ENCODE measurements at places on chromosomes 16 and 17.

- no peaks in the 10 kb centered on the region for H3K36me3 ChIP-seq
- no peak overlapping the region for H3K4me3 ChIP-seq
- peaks cover 17% of the 10 kb centered on the region for H3K4me1 ChIP-seq
- peaks cover 65% of the 10 kb centered on the region for H3K27me3 ChIP-seq
- no peak overlapping the region for H3K27ac ChIP-seq
These were observed 2.7 kb downstream of the FOXJ1 start for GRCh38 chr17:76138234-76138895.

DNA sequence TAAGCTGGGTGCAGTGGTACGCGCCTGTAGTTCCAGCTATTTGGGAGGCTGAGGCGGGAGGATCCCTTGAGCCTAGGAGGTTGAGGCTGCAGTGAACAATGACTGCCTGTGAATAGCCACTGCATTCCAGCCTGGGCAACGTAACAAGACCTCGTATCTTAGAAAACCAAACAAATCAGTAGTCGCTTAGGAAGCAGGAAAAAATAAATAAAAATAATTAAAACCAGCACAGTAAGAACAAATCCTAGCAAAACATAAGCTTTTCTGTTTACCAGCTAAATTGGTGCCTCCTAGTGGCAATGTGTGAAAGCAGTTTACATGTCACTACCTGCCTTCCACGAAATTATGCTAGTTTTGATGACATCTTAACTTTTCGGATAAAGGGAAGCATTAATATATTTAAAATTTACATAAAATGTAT, 1.3 kb downstream of the ARMC5 start:
- H3K4me1 ChIP-seq: peaks cover 21% of the 10 kb centered on the region
- H3K27ac ChIP-seq: no peak overlapping the region
- H3K4me3 ChIP-seq: no peak overlapping the region
- no peaks in the 10 kb centered on the region for H3K27me3 ChIP-seq
- peak; percentile 73 for DNase-seq

- no peak overlapping the region for H3K27ac ChIP-seq
- no peak overlapping the region for H3K4me3 ChIP-seq
- DNase-seq: peak; percentile 97
- H3K27me3 ChIP-seq: no peaks in the 10 kb centered on the region
- H3K4me1 ChIP-seq: peaks cover 6% of the 10 kb centered on the region
These were observed 128.7 kb upstream of the ZFHX3 start for GRCh38 chr16:73176577-73177013.

- H3K27ac ChIP-seq: no peak overlapping the region
- H3K36me3 ChIP-seq: no peaks in the 10 kb centered on the region
- H3K4me3 ChIP-seq: no peak overlapping the region
- DNase-seq: peak; percentile 33
- no peaks in the 10 kb centered on the region for H3K4me1 ChIP-seq
- H3K27me3 ChIP-seq: no peaks in the 10 kb centered on the region
These were observed 393.1 kb upstream of the ASIC2 start for GRCh38 chr17:33686171-33686570.

DNA sequence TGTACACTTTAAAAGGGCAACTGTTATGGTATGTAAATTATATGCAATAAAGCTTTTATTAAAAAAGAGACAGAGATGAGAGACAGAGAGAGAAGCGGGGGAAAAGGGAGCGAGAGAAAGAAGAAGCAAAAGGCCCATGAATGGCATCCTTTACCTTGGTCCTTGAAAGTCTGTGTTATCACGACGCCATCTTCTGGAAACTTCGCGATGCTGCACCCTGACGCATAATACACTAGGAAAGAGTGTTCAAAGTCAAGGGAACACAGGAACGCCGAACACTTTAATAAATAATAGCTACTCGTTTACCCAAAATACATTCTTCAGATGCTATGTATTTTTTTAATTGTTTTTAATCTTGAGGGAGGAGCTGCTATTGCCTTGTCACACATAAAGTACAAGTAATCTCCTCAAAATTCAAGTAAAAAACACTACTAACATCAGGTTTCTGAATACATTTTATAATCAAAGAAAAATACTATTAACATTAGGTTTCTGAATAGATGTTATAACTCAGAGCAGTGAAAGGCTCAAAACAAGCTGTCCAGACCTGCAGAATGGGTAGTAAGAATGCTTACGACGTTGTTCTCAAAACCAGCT, 23.0 kb upstream of the SLC38A8 start:
- H3K27ac ChIP-seq: no peak overlapping the region
- DNase-seq: peak; percentile 47

- peak; percentile 90 for DNase-seq
- H3K27ac ChIP-seq: no peak overlapping the region
- no peaks in the 10 kb centered on the region for H3K27me3 ChIP-seq
- no peaks in the 10 kb centered on the region for H3K36me3 ChIP-seq
- no peak overlapping the region for H3K4me3 ChIP-seq
- no peaks in the 10 kb centered on the region for H3K4me1 ChIP-seq
These were observed 6.7 kb downstream of the SPACA3 start for GRCh38 chr17:32998111-32998886.

- H3K4me1 ChIP-seq: peaks cover 4% of the 10 kb centered on the region
- H3K36me3 ChIP-seq: peaks cover 26% of the 10 kb centered on the region
- H3K4me3 ChIP-seq: no peak overlapping the region
- no peaks in the 10 kb centered on the region for H3K27me3 ChIP-seq
These were observed 37.6 kb downstream of the CTU2 start for GRCh38 chr16:88743693-88744576.

DNA sequence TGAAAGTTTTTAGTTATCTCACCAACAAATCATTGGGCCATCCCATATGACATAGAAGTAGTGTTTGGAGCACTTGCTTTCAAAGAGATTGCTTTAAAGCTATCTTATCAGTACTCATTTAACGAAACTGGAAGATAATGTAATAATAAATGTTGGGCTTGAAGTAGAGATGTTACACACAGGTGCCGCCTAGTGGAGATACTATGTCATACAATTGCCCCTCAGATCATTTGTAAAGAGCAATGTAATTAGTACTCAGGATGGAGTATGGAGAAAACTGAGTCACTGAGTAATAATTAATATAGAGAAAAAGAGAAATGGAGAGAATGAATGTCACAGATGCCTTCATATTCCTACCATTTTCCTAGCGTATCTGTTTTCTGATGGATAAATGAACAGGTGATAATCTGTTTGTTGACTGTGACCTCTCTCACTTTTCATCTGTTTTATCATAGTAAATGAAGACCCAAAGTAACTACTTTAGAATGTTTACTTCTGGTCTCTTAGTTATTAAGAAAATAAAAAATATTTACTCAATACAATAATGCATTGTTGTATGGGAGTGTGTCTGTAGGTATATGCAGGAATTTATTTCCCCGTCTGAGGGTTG, 80.4 kb downstream of the EFCAB5 start:
- H3K27me3 ChIP-seq: no peaks in the 10 kb centered on the region
- DNase-seq: peak; percentile 72
- no peaks in the 10 kb centered on the region for H3K4me1 ChIP-seq

DNA sequence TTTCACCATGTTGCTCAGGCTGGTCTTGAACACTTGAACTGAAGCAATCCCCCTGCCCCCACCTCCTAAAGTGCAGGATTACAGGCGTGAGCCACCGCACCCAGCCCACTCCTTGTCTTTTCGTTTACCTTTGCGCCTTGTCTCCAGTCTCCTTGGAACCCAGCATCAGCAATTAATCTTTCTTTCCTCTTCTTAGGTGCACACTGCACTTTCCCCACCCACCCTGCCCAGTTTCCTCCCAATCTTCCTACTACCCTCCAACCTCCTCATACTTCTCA, 1.5 kb upstream of the CLDN7 start:
- H3K27ac ChIP-seq: peak overlapping the region; percentile 84
- H3K36me3 ChIP-seq: peaks cover 12% of the 10 kb centered on the region
- no peak for DNase-seq
- no peaks in the 10 kb centered on the region for H3K27me3 ChIP-seq
- peaks cover 17% of the 10 kb centered on the region for H3K4me1 ChIP-seq
- H3K4me3 ChIP-seq: no peak overlapping the region

DNA sequence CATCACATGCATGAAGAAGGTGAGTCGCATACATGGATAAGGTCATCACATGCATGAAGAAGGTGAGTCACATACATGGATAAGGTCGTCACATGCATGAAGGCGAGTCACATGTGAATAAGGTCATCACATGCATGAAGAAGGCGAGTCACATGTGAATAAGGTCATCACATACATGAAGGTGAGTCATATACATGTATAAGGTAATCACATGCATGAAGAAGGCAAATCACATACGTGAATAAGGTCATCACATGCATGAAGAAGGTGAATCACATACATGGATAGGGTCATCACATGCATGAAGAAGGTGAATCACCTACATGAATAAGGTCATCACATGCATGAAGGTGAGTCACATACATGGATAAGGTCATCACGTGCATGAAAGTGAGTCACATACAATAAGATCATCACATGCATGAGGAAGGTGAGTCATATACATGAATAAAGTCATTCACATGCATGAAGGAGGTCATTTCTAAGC, 105.1 kb upstream of the SDK2 start:
- no peak overlapping the region for H3K4me3 ChIP-seq
- no peaks in the 10 kb centered on the region for H3K4me1 ChIP-seq
- H3K27me3 ChIP-seq: no peaks in the 10 kb centered on the region
- H3K36me3 ChIP-seq: no peaks in the 10 kb centered on the region
- H3K27ac ChIP-seq: no peak overlapping the region

GRCh38 chr17:68892658-68893057, 62.5 kb downstream of the ABCA8 start:
- no peaks in the 10 kb centered on the region for H3K36me3 ChIP-seq
- no peak overlapping the region for H3K27ac ChIP-seq
- H3K4me3 ChIP-seq: no peak overlapping the region
- no peak for DNase-seq

DNA sequence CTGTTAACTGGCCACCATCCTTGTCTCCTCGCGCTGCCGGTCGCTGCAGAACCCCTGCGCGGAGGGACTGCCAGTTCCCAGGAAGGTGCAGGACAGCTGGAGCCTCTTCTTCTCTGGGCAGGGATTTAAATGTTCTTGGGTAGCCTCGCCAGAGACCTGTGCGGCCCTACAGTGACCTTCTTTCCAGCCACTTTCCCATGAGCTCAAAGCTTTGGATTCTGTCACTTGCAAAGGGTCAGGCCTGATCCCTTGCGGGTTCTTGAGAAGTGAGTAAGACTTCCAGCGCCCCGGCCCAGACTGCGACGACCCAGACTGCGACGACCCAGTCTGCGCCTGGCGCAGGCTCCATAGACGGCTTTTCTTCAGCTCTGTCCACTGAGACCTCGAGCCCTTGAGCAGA, 1.4 kb upstream of the SLFN5 start:
- no peaks in the 10 kb centered on the region for H3K36me3 ChIP-seq
- no peak overlapping the region for H3K4me3 ChIP-seq
- no peaks in the 10 kb centered on the region for H3K27me3 ChIP-seq
- DNase-seq: no peak
- H3K27ac ChIP-seq: no peak overlapping the region
- peaks cover 9% of the 10 kb centered on the region for H3K4me1 ChIP-seq

DNA sequence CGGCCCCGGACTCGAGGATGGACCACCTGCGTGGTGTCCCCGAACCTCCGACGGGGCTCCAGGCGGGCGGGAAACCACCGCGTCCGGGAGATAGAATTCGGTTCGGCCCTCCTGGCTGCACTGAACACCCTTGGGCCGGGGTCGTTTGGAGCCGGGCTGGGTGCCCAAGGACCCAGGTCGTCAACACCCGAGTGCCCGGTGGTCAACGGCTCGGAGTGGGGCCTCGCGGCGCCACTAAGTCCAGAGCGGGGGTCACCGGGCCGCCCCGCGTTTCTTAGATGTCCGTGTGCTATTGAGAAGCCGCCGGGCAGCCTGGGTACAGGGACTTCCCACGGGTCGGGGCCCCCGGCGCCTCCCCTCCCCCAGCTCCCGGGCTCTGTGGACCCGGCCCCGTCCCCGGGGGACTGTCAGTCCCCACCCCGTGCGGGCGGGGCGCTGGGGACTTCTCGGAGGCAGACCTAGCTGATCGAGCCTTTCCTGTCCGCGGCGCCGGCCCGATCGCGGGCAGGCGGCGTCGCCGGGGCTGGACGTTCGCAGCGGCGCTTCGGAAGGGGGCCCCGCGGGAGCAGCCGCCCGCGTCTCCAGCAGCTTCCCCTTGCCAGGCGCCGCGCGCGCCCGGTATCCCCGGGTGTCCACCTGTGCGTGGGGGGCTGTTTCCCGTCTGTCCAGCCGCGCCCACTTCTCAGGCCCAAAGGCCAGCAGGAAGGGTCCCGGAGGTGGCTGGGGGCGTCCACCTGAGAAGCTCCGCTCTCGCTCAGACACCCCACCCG, 655 bp upstream of the NPTX1 start:
- H3K4me1 ChIP-seq: peaks cover 3% of the 10 kb centered on the region
- H3K4me3 ChIP-seq: no peak overlapping the region
- DNase-seq: no peak
- H3K27me3 ChIP-seq: peaks cover 71% of the 10 kb centered on the region
- no peak overlapping the region for H3K27ac ChIP-seq

- DNase-seq: no peak
- peaks cover 46% of the 10 kb centered on the region for H3K36me3 ChIP-seq
- no peaks in the 10 kb centered on the region for H3K27me3 ChIP-seq
- no peak overlapping the region for H3K27ac ChIP-seq
- H3K4me1 ChIP-seq: no peaks in the 10 kb centered on the region
These were observed 24.4 kb downstream of the CRK start for GRCh38 chr17:1431631-1432104.

DNA sequence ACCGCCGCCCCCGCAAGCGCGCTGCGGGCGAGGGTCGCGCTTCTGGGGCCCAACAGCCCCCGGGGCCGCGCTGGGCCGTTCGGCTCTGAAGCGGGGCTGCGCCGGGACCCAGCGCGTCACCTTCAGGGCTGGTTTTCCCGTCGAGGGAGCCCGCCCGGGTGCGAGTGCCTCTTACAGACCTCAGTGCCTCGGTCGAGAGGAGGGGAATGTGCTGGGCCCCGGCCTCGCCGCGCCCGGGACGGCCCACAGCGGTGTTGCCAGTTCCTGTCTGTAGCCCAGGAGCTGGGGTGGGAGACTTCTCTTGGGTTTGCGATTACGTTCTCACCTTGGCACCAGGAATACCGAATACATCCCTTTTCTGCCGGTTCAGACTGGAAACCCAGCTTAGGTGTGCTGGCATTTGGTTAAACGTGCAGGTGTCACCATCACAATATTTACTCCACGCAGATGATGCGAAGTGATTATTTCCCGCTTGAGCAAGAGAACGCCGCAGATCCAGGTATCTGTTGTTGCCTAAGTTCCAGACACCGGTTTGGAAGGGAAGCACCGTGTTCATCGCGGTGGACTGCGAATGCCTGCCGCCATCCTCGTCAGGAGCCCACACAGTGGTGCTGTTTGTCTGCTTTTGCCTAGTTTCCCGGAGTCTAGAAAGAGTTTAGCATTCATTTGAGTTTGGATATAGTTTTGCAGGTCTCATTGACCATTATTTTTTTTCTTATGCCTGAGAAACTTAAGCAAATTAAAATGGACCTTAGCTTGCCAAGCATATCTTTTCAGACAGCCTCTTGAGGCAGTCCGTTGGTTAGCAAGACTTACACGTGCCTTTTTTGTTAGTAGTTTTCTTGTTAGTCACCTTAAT, 914 bp downstream of the MAP1LC3B start:
- H3K27ac ChIP-seq: peak overlapping the region; percentile 26
- no peaks in the 10 kb centered on the region for H3K36me3 ChIP-seq
- H3K27me3 ChIP-seq: no peaks in the 10 kb centered on the region

All from trophoblast cell (in vitro differentiated cells and primary cell).